ENCODE measurements at places on chromosomes 1 and 21.
A peak's percentile ranks its signal among the peaks of the same experiment; 100 is the strongest.

DNA sequence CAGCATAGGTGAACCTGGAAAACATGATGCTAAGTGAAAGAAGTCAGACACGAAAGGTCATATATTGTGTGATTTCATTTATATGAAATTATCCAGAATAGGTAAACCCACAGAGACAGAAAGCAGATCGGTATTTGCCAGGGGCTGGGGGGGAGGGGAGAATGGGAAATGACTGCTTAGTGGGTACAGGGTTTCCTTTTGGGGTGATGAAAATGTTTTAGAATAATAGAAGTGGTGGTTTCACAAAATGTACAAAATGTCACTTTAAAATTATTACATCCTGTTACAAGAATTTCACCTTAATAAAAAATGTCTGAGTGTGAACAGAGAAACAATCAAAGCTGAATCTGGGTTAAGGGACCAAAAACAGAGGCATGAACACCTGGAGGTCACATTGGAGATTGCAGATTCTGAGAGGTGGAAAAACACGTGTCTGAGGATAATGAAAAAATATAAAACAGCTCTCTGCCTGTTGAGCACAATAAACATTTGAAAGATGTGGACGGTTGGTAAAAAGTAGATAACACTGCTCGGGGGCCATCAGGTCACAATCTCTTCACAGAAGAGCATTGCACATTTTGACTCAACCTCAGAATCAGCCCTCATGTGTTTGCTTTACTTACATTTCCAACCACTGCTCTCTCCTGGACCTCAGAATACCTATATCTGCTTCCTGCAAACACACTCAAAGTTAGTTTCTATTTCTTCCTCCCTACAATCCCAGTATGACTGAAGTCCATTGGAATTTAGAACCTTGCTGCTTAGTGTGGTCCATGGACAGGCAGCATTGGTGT is 3.2 kb downstream of the SLAMF6 start:
- no peak overlapping the region for H3K27ac ChIP-seq
- H3K4me3 ChIP-seq: no peak overlapping the region
- H3K36me3 ChIP-seq: no peaks in the 10 kb centered on the region
- H3K4me1 ChIP-seq: peaks cover 6% of the 10 kb centered on the region
- DNase-seq: no peak
- H3K27me3 ChIP-seq: peaks cover 11% of the 10 kb centered on the region

DNA sequence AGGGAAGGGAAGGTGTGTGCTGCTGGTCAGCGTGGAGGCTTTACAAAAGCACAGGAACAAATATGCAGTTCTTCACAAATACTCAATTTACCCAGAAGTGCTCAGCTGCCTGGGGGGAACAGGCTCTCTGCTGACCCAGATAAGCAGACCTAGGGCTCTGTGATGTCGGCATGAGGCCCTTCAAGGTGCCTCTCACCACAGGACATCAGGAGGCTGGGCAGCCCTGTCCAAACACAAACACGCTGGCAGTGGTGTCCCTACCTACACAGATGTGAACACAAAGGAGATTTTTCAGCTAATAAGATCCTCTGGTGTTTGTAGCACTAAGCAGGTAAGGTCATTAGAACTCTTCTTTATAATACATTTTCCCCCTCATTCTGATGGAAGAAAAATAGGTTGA is 243.0 kb upstream of the PROX1 start:
- H3K4me1 ChIP-seq: no peaks in the 10 kb centered on the region
- no peak overlapping the region for H3K4me3 ChIP-seq
- H3K27ac ChIP-seq: no peak overlapping the region

GRCh38 chr1:60137406-60137805 is 63.8 kb upstream of the C1orf87 start:
- H3K4me1 ChIP-seq: peaks cover 7% of the 10 kb centered on the region
- H3K27me3 ChIP-seq: peaks cover 14% of the 10 kb centered on the region
- H3K4me3 ChIP-seq: no peak overlapping the region

DNA sequence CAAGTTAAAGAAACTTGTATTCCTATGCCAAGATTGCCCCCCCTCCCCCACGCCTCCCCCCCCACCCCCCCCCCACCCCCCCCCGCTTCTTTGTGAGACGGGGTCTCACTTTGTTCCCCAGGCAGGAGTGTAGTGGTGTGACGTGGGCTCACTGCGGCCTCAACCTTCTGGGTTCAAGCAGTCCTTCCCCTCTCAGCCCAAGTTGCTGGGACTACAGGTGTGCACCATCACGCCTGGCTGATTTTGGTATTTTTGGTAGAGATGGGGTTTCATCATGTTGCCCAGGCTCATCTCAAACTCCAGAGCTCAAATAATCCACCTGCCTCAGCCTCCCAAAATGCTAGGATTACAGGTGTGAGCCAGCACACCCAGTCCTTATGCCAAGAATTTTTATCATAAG is 136.6 kb downstream of the POU2F1 start:
- peaks cover 13% of the 10 kb centered on the region for H3K36me3 ChIP-seq
- no peaks in the 10 kb centered on the region for H3K27me3 ChIP-seq
- no peak for DNase-seq
- H3K4me3 ChIP-seq: no peak overlapping the region
- no peak overlapping the region for H3K27ac ChIP-seq

GRCh38 chr1:115791816-115792215 is 23.3 kb upstream of the CASQ2 start:
- H3K4me1 ChIP-seq: peaks cover 33% of the 10 kb centered on the region
- no peak overlapping the region for H3K4me3 ChIP-seq
- DNase-seq: no peak
- peaks cover 2% of the 10 kb centered on the region for H3K36me3 ChIP-seq

GRCh38 chr1:33824971-33825370 is 38.9 kb upstream of the HMGB4 start:
- H3K27ac ChIP-seq: no peak overlapping the region
- H3K4me1 ChIP-seq: no peaks in the 10 kb centered on the region
- no peak for DNase-seq

DNA sequence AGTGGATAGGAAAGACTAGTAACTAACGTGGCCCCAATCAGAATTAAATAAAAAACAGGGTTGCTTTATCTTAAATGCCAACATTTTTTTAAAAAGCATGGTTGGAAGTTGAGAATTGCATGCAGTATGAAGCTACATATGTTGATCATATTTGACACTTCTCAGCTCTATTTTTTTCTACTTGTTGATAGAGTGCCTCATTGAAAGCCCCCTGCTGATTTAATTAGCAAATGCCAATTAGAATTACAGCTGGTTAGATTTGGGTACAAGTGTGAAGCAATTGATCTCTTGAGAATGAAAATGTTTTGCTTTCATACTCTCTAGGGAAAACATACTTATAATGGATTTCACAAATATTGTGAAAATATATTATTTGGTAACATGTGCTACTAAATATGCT is 40.5 kb downstream of the CHD1L start:
- no peak for DNase-seq
- H3K36me3 ChIP-seq: peaks cover 40% of the 10 kb centered on the region
- no peaks in the 10 kb centered on the region for H3K4me1 ChIP-seq
- no peak overlapping the region for H3K27ac ChIP-seq
- no peaks in the 10 kb centered on the region for H3K27me3 ChIP-seq

GRCh38 chr1:99472893-99473292 is 173.0 kb upstream of the PALMD start:
- no peak for DNase-seq
- H3K4me3 ChIP-seq: no peak overlapping the region
- H3K27me3 ChIP-seq: no peaks in the 10 kb centered on the region
- peaks cover 7% of the 10 kb centered on the region for H3K4me1 ChIP-seq
- no peaks in the 10 kb centered on the region for H3K36me3 ChIP-seq

DNA sequence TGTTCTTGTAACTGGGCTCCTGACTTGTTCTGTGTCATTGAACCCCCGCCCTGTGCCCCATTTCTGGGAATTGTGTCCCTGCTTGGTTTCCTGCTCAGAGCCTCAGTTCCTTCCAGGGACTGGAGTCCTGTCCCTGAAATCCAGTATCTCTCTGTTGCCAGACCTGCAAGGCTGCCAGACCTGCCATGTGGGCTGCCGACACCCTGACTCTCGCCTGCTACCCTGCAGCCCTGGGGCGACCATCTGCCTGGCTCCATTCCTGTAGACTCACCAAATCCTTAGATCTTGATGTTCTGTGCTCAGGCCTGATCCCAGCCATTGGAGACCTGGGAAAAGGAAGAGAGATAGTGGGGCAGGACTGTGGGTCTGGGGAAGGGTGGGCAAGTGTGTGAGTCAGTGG is 383.3 kb upstream of the PROX1 start:
- no peak for DNase-seq
- peaks cover 15% of the 10 kb centered on the region for H3K27me3 ChIP-seq
- no peaks in the 10 kb centered on the region for H3K4me1 ChIP-seq
- no peaks in the 10 kb centered on the region for H3K36me3 ChIP-seq
- no peak overlapping the region for H3K4me3 ChIP-seq

DNA sequence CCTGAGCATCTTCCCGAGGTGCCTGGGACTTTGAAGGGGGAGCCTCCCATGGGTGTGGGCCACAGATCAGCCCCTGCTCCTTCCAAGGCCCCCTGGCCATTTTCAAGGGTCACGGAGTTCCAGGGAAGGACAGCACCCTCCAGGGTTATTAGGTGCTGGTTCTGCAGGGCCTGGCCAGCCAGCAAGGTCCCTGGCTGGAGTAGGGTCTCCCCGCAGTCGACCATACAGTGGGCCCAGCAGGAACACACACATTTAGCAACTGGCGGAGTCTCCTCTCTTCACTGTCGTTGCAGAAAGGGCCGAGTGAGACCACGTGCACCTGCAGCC is 17.7 kb upstream of the SUMO3 start:
- no peak overlapping the region for H3K4me3 ChIP-seq
- no peaks in the 10 kb centered on the region for H3K36me3 ChIP-seq
- H3K4me1 ChIP-seq: peaks cover 10% of the 10 kb centered on the region
- H3K27me3 ChIP-seq: no peaks in the 10 kb centered on the region
- H3K27ac ChIP-seq: no peak overlapping the region

- no peaks in the 10 kb centered on the region for H3K36me3 ChIP-seq
- DNase-seq: peak; percentile 17
- peaks cover 8% of the 10 kb centered on the region for H3K27me3 ChIP-seq
- H3K27ac ChIP-seq: no peak overlapping the region
These were observed 679.5 kb downstream of the MATN1 start for GRCh38 chr1:30043731-30044408.

DNA sequence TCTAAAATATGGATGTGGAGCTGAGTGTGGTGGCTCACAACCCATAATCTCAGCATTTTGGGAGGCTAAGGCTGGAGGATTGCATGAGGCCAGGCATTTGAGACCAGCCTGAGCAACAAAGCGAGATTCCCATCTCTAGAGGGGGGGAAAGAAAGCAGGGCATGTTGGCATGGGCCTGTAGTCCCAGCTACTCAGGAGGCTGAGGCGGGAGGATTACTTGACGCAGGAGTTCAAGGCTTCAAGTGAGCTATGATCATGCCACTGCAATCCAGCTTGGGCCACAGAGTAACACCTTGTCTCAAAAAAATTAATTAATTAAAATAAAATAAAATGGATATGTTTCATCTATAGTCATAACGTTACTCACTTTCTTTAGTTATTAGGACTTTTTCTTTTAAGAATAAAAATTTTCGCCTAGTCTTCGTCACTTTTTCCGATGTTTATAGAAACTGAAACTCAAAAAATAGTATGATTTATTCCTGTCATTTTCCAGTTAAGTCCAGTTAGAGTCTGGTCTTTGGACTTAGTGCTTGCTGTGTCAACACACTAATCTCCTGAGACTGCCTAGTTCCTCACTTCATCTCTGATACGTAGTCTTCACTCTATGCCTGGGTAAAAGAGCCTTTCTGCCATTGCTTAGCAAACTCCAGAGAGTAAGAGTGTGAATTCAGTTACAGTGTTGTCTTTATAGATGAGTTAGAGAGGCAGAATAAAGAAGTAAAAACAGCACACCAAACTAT is 28.0 kb downstream of the IARS2 start:
- H3K4me3 ChIP-seq: no peak overlapping the region
- peaks cover 5% of the 10 kb centered on the region for H3K36me3 ChIP-seq
- DNase-seq: no peak
- no peaks in the 10 kb centered on the region for H3K4me1 ChIP-seq

DNA sequence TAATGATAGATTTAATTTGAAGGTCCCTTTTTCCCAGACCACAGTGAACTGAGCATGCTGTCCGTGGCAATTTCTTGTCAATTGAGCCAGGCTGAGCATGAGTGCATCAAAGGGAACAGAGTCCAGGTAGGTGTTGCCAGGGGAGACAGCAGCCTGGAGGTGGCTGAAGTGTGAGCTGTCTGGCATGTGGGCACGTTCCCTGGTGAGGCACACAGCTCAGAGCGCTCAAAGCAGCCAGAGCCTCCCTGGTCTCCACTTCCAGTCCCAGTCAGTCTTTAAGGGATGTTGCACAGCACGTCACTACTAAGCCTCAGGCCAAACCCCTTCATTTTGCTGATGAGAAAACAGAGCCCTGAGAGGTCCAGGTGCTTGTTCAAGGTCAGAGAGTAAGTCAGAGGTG is 251.4 kb downstream of the MATN1 start:
- DNase-seq: no peak
- H3K4me1 ChIP-seq: no peaks in the 10 kb centered on the region
- H3K36me3 ChIP-seq: no peaks in the 10 kb centered on the region
- H3K27ac ChIP-seq: no peak overlapping the region
- H3K4me3 ChIP-seq: no peak overlapping the region

DNA sequence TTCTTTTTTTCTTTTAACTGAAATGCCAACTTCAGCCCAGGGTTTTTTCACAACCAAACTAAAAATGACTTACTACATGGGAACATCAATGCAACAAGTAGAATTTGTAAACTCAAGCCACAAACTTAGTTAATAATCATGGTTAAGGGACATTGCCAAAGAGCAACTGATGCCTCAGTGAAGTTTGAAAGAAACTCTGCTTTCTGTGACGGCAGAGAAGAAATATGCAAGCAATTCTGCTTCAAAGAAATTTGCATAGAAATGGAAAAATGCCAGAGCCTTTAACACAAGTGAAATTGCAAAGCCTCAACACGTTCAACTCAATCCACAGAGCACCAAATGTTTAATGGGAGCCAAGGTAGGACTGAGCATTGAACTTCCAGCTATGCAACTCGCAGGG is 5.0 kb upstream of the CHD5 start:
- H3K4me3 ChIP-seq: no peak overlapping the region
- no peak for DNase-seq
- H3K36me3 ChIP-seq: peaks cover 14% of the 10 kb centered on the region
- H3K27ac ChIP-seq: peak overlapping the region; percentile 80
- peaks cover 29% of the 10 kb centered on the region for H3K4me1 ChIP-seq

DNA sequence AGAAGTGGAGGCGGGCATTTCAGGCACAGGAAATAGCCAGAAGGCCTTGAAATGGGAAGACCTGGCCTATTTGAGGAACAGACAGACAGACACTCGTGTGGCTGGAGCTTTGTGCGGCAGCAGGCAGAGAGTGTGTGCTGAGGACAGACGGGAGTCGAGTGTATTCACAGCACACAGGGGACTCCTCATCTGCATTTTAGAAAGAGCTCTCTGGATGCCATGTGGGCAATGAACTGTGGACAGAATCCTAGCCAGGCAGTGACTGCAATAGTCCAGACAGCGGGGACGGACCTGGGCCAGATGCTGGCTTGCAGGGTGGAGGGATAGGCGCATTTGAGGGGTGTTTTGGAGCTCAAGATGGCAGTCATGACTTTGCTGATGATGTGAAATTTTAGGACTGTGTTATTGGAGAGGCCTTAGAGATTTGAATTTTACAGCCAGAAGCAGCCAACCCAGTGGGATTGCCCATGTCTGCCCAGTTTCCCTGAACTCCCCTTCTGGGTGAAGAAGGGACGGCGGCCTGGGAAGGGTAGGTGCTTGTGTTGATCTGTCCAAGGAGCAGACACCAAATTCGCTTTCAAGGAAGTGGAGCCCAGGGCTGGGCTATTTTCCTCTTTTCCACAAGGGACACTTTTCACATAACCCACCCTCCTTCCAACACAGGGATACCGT is 43.7 kb downstream of the CHAF1B start:
- H3K36me3 ChIP-seq: no peaks in the 10 kb centered on the region
- DNase-seq: no peak
- H3K4me3 ChIP-seq: no peak overlapping the region
- H3K4me1 ChIP-seq: peaks cover 6% of the 10 kb centered on the region
- peaks cover 7% of the 10 kb centered on the region for H3K27me3 ChIP-seq
- H3K27ac ChIP-seq: no peak overlapping the region

GRCh38 chr1:67004176-67004575 is 49.8 kb downstream of the SLC35D1 start:
- H3K36me3 ChIP-seq: peaks cover 27% of the 10 kb centered on the region
- no peak overlapping the region for H3K27ac ChIP-seq
- no peak overlapping the region for H3K4me3 ChIP-seq

Data from mesothelial cell of epicardium (in vitro differentiated cells).